ENCODE measurements at places on chromosomes 2 and 18. TPM values are rescaled to one million over a fixed set of nuclear protein-coding genes. Genes with fewer than 3 reads are reported as not detected.

- H3K4me1 ChIP-seq: no peaks in the 10 kb centered on the region
- H3K4me3 ChIP-seq: no peak overlapping the region
- no peak for DNase-seq
Observed at GRCh38 chr18:6951336-6952090, 166.1 kb downstream of the LAMA1 start.

GRCh38 chr2:18645315-18645714 is 55.9 kb upstream of the NT5C1B start:
- H3K27me3 ChIP-seq: no peaks in the 10 kb centered on the region
- H3K4me1 ChIP-seq: no peaks in the 10 kb centered on the region
- DNase-seq: no peak
- no peak overlapping the region for H3K4me3 ChIP-seq
- H3K36me3 ChIP-seq: no peaks in the 10 kb centered on the region

DNA sequence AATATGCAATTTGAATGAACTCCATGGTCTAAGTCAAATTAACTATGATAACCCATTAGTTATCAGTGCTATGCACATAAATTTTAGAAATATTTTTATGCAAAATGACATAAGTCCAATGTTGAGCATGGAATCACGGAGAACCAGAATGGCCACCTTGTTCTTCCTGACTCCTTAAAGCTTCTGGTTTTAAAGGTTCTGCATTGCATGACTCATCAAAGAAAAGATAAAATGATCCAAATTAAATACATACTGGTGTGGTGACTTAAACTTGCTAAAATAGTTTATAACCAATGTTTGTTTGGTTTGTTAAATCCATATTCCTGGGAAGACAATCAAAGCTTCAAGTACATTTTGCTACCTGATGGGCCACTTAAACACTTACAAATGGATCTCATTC is 1146.9 kb upstream of the NRXN1 start:
- H3K27ac ChIP-seq: no peak overlapping the region
- no peaks in the 10 kb centered on the region for H3K36me3 ChIP-seq

DNA sequence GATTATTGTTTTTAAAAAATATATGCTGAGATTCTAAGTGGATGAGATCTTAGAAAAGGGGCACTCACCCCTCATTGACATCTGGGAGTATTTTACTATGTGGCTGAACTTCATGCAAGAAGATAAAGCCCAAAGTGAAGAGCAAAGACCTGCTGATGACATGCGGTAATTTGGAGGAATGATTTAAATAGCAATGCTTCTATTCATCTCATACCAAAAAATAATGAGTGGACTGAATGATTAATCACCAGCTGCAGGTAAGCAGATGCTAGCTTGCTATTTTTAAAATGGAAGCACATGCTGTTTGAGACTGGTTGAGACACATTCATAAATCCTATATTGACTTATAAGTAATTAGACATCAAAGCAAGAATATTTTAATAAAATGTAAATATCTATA is 12.7 kb upstream of the CDK15 start:
- no peak for DNase-seq
- no peaks in the 10 kb centered on the region for H3K4me1 ChIP-seq
- no peak overlapping the region for H3K27ac ChIP-seq
- no peaks in the 10 kb centered on the region for H3K27me3 ChIP-seq

- H3K36me3 ChIP-seq: no peaks in the 10 kb centered on the region
- DNase-seq: no peak
- H3K4me3 ChIP-seq: no peak overlapping the region
- no peaks in the 10 kb centered on the region for H3K27me3 ChIP-seq
- peaks cover 4% of the 10 kb centered on the region for H3K4me1 ChIP-seq
Observed at GRCh38 chr2:177758591-177759371, 313.8 kb downstream of the PDE11A start.

DNA sequence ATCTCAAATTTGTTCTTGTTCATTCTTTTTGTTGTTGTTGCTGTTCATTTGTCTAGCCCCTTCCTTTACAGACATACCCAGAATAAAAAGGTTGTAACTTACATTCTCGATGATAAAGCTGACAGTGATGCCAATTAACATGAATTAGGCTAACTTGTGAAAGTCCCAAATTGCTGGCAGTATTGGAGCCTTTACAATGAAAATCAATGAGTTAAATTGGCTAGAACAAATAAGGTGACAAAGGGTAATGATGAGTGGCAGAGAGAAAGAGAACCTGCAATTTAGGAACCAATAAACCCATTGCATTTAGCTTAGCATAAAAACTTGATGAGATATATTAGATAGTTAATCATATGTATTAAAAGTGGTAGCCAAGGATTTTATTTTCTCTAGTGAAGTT is 521.0 kb downstream of the ADCYAP1 start:
- no peaks in the 10 kb centered on the region for H3K36me3 ChIP-seq
- H3K4me1 ChIP-seq: no peaks in the 10 kb centered on the region
- no peak overlapping the region for H3K27ac ChIP-seq
- DNase-seq: no peak

TMEM169 gene
- 0.74 TPM for polyA plus RNA-seq

DNA sequence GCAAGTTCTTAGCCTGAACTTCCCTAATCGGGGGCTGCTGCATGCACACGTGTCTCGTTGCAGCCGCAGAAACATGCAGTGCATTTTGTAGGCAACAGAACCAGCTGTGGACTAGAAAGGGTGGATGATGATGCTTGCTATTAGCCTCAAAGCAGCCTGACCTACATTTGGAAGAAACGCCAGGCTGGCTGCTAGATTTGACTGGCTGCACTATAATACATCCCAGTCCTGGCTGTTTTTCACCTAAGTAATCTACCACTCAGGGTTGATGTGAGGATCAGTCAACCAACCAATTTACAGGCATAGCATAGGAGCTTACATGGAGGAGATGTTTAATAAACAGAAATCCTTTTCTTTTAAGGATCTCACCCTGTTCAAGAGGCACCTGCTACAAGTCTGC is 56.4 kb upstream of the SPP2 start:
- no peak overlapping the region for H3K27ac ChIP-seq
- no peak overlapping the region for H3K4me3 ChIP-seq
- no peaks in the 10 kb centered on the region for H3K36me3 ChIP-seq
- DNase-seq: no peak
- H3K27me3 ChIP-seq: no peaks in the 10 kb centered on the region

DNA sequence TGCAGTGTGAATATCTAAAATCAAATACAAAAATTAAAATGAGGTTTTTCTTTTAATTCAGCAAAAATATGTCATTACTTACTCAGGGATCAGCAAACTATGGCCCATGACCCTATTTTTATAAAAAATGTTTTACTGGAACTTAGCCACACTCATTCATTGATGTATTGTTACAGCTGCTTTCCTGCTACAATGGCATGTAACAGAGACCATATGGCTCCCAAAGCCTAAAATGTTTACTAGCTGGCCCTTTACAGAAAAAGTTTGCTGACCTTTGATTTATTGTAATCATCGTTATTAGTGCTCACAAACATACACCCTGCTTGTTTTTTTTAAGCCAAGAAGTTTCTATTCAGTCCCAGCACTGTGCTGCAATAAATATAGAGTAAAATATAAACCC is 120.3 kb downstream of the PLA2R1 start:
- DNase-seq: no peak
- no peak overlapping the region for H3K4me3 ChIP-seq
- no peaks in the 10 kb centered on the region for H3K36me3 ChIP-seq
- H3K27ac ChIP-seq: no peak overlapping the region
- no peaks in the 10 kb centered on the region for H3K4me1 ChIP-seq

DNA sequence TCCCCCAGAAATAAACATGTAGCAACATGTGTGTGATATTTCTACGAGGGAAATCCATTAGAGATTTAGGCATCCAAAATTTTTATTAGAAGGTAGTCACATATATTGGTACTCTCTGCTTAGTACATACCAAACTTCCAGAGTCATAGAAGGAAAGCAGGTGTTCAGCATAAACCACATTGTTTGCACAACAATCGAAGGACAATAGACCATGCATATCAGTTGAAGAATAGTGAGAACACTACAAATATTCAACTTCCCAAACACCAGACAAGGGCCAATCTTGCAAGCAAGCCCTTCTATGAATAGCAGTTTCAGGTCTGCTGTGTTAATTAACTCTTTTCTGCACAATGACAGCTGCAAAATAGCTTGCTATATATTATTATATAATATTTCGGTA is 702.2 kb downstream of the ERBB4 start:
- no peak for DNase-seq
- H3K27me3 ChIP-seq: no peaks in the 10 kb centered on the region

DYSF gene
- polyA plus RNA-seq: 72.5 TPM

LYG2 gene
- polyA plus RNA-seq: not detected

GRCh38 chr2:45379399-45380087 is 231.5 kb downstream of the SRBD1 start:
- H3K27me3 ChIP-seq: no peaks in the 10 kb centered on the region
- H3K36me3 ChIP-seq: no peaks in the 10 kb centered on the region
- no peak overlapping the region for H3K27ac ChIP-seq
- no peak overlapping the region for H3K4me3 ChIP-seq
- H3K4me1 ChIP-seq: no peaks in the 10 kb centered on the region

DNA sequence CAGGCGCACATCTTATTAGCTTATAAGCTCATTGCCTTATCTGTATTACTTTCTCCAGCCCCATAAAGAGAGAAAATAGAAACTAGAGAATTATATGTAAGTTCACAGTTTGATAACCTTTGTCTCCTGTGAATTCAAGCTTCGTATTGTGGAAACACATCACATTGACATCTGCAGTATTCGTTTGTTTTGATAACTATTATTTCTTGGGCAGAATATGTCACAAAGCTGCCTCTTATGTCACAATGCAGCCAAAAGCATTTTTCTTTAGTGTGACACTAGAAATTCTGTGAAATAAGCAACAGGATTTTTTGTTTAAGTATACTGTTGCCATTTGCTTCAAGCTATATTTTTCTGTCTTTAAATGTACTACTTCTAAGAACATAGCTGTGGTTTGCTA is 221.5 kb downstream of the DOK6 start:
- no peak overlapping the region for H3K4me3 ChIP-seq
- H3K27ac ChIP-seq: no peak overlapping the region
- H3K36me3 ChIP-seq: no peaks in the 10 kb centered on the region
- no peaks in the 10 kb centered on the region for H3K27me3 ChIP-seq
- no peaks in the 10 kb centered on the region for H3K4me1 ChIP-seq

MEP1B gene
- polyA plus RNA-seq: not detected

SPDYA gene
- 0.15 TPM for polyA plus RNA-seq

GRCh38 chr18:24403076-24403475 is 5.5 kb upstream of the OSBPL1A start:
- H3K4me1 ChIP-seq: peaks cover 6% of the 10 kb centered on the region
- H3K27me3 ChIP-seq: no peaks in the 10 kb centered on the region
- no peak overlapping the region for H3K27ac ChIP-seq
- H3K4me3 ChIP-seq: no peak overlapping the region

DNA sequence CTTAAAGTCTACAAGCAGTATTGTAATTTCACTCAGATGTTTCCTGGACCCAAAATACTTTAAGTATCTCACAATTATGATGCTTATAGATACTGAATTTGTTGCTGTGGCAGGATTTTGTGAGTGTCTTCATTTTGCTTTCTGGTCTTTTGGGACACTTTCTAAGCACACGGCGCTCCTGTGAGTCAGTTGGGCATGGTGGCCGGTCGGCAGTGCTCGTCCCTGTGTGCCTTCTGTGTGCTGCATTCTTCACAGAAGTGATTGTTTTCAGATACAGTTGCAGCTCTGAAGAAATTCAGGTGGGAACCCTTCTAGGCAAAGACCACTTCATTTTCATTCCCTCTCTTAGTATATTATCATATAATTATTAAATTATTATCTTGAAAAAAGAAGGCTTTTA is 273.3 kb downstream of the ZNF407 start:
- H3K27me3 ChIP-seq: no peaks in the 10 kb centered on the region
- no peak overlapping the region for H3K27ac ChIP-seq
- H3K4me1 ChIP-seq: no peaks in the 10 kb centered on the region
- no peak for DNase-seq

- no peaks in the 10 kb centered on the region for H3K4me1 ChIP-seq
- no peak for DNase-seq
- no peak overlapping the region for H3K4me3 ChIP-seq
- no peaks in the 10 kb centered on the region for H3K27me3 ChIP-seq
- H3K36me3 ChIP-seq: no peaks in the 10 kb centered on the region
Observed at GRCh38 chr2:44623622-44624351, 262.0 kb downstream of the CAMKMT start.

DNA sequence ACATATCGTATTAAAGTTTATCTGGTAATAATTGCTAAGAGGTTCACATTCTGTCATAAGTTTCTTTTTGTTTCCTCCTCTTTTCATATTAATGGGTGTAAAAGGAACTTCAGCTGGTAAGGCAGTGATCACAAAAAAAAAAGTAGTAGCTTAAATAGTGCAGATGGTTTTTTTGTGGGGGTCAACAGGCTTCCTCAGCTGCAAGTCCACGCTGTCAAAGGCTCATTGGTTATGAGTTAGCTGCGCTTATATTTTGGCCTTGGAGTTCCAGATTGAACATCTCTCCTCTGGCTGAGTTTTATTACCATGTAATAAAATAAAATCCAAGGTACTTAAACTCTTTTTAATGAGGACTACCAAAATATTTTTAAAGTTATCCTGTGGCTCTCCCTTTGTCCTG is 277.0 kb upstream of the ZEB2 start:
- no peak overlapping the region for H3K4me3 ChIP-seq
- no peak for DNase-seq
- H3K27me3 ChIP-seq: no peaks in the 10 kb centered on the region
- H3K4me1 ChIP-seq: no peaks in the 10 kb centered on the region
- H3K27ac ChIP-seq: no peak overlapping the region

DNA sequence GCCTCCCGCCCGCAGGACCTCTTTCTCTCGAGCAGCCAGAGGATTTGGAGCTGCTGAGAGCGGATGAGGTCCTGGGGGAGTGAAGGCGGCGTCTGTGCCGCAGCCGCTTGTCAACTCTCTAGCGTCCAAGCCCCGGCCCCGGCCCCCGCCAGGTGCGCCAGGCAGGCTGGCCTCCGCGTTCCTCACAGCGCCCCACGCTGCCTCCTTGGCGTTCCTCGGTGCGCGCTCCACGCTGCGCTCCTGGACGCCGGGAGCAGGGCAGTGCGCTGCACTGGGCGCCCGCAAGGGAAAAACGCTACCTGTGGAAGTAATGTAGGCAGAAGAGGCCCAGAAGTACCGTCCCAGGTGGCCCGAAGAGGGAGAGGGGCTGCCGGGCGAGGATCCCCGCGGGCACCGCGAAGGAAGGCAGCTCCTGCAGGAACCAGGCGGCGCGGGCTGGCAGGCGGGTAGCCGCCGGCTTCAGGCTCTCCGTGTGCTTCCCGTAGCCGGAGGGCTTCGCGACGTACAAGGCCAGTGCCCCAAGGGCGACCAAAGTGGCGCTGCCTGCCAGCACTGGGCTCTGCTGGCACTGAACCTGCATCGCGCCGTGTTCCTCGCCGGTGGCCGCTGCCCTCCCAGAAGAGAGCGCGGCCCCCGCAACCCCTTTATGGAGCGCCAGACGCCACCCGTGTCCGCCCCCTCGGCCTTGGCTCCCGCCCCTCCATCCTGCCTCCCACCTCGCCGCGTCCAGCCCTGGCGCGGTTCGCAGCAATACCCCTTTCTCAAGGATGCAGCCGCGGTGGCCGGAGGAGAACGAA is at the start of gene SRD5A2:
Gene SRD5A2, minus strand, starts transcription at position 618 of the 797 bp plus-strand sequence. Its CDS starts 38 bp downstream, at position 580.
- peaks cover 20% of the 10 kb centered on the region for H3K27me3 ChIP-seq
- no peak within 1 kb of the TSS for H3K27ac ChIP-seq
- H3K4me3 ChIP-seq: no peak within 1 kb of the TSS
- H3K36me3 ChIP-seq: no peaks in the 10 kb centered on the region

C2orf80 gene
- polyA plus RNA-seq: not detected
